ENCODE measurements at places on chromosomes 3 and 15.

DNA sequence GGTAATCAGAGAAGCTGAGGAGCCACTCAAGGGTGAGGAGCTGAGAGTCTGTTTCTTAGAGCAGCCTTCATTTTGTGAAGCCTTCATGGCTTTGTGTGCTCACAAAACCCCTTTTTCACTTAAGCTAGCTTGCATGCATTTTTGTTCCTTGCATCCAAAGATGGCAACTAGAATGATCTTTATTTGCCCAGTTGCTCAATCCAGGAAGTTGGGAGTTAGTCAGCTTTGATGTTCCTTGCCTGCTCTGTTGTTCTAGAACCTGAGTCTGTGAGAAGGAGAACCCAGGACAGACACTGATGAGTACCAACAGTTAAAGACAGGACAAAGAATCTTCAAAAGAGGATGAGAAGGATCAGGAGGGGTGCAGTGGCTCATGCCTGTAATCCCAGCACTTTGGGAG, 81.8 kb downstream of the IL20RB start:
- no peak for DNase-seq

GRCh38 chr3:165642761-165643420, 194.3 kb downstream of the BCHE start:
- DNase-seq, result no peak

DNA sequence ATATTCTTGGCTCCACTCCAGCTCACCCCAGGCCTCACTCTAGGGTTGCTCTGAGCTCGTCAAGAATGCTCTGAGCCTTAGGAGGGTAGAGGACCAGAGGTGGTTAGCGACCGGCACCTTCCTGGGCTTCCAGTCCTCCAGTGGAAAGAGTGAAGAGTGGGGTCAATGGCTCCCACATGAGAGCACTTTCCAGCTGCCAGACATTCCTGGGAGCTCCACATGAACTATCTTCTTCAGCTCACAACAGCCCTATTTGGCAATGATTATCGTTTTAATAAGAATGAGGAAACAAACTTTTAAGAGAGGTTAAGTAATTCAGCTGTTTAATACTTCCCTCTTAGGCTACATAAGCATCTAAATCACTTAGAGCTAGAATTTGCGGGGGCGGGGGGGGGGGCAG, 139.3 kb downstream of the STT3B start:
- DNase-seq, result no peak

- DNase-seq, result no peak
Observed at GRCh38 chr15:58240191-58240932, 102.2 kb downstream of the AQP9 start.

DNA sequence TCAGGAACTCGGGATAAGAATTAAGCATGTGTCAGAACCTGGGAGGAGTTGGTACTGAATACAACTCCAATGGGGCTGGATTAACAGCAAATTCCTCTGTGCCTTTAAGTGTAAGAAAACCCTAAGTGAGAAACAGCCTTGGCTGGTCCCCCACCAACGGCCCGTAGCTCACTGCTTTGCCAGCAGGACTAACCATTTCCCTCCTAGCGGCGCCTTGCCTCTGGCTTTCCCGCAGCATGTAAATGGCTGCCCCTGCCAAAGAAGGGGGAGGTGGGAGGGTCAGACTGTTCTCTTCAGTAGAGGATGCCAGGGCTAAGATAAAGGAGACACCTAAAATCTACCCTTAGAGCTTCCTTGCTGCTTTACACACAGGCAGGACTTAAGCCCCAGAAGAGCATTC, 51.0 kb upstream of the SH3GL3 start:
- no peak for DNase-seq

DNA sequence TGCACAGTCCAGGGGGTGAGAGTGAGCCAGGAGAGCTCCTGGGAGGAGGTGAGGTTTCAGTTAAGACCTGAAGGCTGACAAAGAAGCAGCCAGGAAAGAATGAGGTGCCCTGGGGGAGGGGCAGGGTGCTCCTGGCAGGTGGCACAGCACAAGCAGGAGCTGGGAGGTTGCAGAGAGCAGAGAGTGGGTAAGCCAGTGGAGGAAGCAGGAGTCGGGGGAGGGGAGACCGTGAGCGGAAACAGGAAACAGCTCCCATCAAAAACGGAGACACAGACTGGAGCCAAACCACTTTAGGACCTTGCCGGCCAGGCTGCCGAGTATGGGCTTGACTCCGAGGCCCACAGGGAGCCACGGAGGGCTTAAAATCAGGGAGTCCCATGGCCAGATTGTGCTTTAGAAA, 12.1 kb upstream of the FBLN2 start:
- no peak for DNase-seq

Measured in activated T-cell treated with anti-CD3 and anti-CD28 coated beads, Interleukin-2, amount 50 U/mL, for 24 hours (primary cell).